GM04504 (cell line): ENCODE measurements at places on chromosomes 5 and 9.

- no peak for DNase-seq
These were observed 23.5 kb downstream of the GKAP1 start for GRCh38 chr9:83794051-83794450.

DNA sequence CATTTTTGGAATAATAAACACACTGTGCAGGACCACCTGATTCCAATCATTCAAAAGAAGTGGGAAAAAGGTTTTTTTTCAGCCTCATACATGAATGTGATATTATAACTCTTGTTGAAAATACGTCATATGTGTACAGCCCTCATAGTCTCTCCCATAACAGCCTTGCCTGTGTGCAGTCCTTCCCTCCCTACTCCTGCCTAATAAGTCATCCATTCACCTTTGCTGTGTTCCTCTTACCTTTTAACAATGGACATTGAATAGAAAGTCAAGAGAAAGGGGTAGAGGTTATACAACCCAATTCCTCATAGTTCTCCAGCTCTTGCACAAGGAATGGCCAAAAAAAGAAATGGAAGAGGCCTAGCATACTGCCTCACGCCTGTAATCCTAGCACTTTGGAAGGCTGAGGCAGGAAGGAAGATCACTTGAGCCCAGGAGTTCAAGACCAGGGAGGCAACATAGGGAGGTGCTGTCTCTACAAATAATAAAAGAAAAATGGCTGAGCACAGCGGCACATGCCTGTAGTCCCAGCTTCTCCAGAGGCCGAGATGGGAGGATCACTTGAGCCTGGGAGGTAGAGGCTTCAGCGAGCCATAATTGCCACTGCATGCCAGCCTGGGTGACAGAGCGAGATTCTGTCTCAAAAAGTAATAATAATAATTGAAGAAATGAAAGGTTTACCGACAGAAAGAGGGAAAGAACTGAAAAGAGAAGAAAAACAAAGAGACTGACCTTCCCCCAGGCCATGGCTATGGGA is 356.1 kb upstream of the KIF2A start:
- DNase-seq = no peak

DNA sequence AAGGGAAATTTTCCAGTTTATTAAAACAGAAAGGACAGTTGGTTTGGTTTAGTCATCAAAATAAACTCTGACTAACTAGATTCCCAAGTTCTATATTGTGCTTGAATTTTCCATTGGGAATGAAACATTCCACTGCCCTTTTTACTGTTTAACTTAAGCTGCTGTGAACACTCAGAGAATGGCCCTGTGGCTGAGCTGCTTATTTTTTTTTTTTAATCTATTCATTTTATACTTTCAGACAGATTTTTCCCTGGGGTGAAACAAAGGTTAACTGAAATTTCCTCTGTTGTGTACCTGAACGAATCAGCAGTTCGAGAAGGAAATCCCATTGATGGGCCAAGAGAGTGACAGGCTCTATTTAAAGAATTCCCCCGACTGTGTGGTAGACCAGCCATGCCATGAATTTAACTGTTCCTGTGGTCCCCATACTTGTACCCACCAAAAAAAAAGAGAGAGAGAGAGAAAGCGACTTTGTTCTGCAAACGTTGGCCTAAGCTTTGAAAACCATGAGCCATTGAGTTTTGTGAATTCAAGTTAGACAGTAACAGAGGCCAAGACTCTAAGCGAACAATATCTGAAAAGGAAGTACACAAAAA is 138.7 kb upstream of the GRHPR start:
- DNase-seq = no peak

DNA sequence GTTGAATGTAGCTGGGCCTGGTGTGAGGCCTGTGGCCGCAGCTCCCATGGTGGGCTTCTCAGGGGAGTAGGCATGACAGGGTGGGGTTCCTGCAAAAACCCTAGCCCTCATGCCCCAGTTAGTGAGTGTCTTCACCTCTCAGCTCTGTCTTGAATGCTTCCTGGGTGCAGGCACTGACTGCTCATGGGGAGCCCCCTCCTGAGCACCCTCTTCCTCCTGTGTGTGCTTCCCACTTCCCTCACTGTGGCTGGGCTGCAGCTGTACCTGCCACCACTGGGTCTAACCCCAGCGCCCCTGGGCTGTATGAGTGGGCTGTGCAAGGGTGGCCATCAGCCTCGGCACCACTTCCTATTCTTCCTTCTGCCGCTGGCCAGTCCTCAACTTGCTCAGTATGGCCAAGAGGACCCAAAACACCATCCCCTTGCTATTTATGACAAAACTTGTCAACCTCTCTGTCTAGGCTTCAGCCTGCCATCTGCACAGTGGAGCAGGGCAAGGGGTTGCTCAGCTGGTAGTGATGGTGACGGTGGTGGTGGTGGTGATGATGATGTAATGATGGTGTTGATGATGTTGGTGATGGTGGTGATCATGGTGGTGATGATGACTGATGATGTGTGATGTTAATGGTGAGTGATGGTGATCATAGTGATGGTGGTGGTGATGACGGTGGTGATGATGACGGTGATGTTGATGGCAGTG is 67.5 kb downstream of the RXRA start:
- no peak for DNase-seq

- peak; percentile 3 for DNase-seq
These were observed 59.8 kb downstream of the ARHGEF37 start for GRCh38 chr5:149641000-149641576.

- no peak for DNase-seq
These were observed 250.6 kb downstream of the ARRDC3 start for GRCh38 chr5:91132550-91132949.

- DNase-seq = no peak
These were observed 166.1 kb downstream of the SLC28A3 start for GRCh38 chr9:84174486-84174885.

DNA sequence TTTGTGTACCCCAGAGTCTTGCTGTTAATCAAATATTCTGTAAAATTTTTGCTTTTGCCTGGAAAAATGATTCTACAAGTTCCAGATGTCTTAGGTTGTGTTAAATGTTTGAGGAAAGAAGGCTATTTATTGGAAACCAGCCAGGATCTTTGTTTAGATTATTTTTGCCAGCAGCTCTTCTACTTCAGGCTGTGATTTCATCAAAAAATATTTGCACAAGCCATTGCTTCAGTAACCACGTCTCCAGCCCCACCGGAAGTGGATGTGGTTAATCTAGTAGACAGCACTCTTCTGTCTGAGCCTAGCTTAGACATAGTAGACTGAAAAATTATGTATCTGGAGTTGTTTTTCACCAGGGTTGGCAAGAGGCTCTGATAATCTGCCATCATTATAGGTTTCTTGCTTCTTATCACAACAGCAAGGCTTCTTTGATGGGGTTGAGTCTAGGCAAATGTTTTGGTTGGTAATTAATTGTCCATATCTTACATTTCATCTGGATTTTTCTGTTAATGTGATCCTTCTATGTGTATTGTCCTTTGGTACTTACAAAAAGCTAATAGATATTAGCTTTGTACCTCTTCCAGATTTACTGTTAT is 17.1 kb downstream of the KCTD16 start:
- DNase-seq = peak; percentile 88

- no peak for DNase-seq
These were observed 196.5 kb downstream of the COMMD10 start for GRCh38 chr5:116281309-116281708.

GRCh38 chr9:14210428-14210827 is 103.5 kb downstream of the NFIB start:
- no peak for DNase-seq

DNA sequence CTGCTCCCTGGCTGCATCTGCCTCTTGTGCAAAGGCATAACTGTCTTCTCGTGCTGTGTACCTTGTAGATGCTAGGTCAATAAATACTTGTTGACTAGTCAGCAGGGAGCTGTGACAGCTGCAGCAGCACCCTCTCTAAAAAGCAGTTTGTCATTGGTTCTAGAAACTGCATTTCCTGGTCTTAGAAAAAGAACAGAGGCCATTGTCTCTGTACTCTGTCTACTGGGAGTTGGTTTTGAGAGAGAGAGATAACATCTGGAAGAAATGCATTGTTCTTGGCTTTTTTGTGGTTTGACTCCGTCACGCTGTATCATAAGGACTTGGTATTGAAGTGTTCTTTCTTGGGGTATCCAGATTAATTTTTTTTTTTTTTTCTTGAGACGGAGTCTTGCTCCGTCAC is 32.3 kb downstream of the SH3GLB2 start:
- DNase-seq = no peak

DNA sequence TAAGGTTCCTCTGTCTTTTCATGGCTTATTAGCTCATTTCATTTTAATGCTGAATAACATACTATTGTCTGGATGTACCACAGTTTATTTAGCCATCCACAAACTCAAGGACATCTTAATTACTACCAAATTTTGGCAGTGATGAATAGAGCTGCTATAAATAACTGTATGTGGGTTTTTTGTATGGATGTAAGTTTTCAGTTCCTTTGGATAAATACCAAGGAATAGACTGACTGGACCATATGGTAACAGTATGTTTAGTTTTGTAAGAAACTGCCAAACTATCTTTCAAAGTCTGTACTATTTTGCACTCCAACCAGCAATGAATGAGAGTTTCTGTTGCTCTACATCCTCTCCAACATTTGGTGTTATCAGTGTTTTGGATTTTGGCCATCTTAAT is 38.7 kb downstream of the SCAMP1 start:
- DNase-seq = peak; percentile 32

GRCh38 chr5:146450002-146450401 is 2.9 kb downstream of the TCERG1 start:
- DNase-seq = no peak

DNA sequence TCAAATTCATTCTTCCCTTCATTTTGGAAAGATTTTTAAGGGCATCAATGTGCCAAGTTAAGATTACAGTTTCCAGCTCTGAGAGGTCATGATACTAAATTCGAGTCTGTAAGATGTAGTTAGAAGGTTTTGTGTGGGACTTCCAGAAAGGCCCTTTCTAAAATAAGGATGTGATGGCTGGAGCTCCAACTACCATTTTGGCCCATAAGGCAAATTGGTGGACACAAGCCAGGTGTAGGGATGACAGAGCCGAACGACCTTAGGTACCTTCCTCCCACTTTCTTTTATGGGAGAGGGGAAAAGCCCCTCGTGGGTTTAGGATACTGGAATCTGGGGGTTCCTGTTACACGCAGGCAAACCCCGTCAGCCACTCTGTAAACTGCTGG is 54.3 kb upstream of the PTPDC1 start:
- no peak for DNase-seq

DNA sequence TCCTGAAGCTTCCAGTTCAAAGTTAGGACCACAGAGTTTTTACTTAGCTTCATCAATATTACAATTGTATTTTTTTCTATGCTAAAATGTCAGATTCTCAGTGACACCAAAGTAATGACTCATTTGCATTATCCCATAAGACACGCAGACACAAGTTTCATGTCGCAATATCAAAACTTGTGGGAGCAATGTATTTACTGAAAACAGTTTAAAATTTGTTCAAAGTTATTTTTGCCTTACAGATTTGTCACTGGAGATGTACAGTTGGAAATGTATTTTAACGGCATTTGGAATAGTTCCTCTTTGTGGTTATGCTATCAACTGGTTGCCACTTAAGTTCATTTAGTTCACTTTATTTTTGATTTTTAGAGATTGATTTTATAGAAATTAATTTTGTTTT is 36.2 kb upstream of the DAP start:
- no peak for DNase-seq
